Suprapubic skin (tissue), 4 donors: ENCODE measurements at places on chromosomes 1 and 21. TPM values are rescaled to one million over a fixed set of nuclear protein-coding genes. Genes with fewer than 3 reads are reported as not detected.

GRCh38 chr1:219573960-219574359 lies 38.9 kb downstream of the ZC3H11B start:
- no peak for DNase-seq

DNA sequence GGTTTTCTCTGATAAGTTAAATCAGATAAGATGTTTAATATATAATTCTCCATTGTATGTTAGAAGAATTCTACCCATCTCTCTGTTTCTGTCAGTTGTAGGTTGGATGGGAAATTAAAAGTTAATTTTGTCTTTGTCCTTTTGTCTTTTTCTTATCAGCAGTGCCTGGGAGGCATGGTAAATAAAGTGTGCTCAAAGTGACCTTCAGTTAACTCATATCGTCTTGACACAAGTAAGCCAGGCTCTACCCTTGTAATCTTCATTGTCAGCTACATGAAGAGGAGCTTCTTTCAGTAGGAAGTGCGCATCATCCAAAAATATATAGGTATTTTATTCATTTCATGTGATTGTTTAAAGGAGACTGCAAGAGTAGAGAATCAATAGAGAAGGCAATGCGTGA lies 138.9 kb upstream of the NRIP1 start:
- DNase-seq: no peak

DNA sequence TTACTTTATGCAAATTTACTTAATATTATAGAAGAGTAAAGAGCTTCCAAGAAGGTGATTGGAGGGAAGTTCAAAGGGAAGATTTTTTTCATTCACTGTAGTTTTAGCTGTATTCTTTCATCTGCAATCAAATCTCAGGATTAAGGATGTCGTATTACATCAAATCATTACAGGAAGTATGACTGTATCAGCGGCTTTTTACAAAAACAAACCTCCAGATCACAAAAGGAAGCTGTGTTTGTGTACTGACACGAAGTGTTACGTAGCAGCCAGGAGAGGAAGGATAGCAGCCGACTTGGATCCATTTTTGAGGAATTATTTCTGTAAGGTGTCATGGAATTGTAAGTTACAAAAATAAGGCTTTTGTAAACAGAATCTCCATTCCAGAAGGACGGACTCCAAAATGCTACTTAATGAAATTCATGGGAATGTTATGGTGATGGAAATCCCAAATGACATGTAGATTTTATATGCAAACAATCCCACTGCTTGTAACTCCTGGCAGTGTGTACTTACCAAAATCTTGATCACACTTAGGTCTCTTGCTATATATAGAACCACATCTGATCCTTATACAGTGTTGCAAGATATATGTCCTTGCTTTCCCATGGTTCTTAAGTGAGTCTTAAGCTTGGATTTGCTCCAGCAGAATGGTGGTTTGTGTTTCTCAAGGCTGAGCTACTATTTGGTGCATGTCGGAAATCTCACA lies 49.8 kb downstream of the KCNJ15 start:
- no peak for DNase-seq

DNA sequence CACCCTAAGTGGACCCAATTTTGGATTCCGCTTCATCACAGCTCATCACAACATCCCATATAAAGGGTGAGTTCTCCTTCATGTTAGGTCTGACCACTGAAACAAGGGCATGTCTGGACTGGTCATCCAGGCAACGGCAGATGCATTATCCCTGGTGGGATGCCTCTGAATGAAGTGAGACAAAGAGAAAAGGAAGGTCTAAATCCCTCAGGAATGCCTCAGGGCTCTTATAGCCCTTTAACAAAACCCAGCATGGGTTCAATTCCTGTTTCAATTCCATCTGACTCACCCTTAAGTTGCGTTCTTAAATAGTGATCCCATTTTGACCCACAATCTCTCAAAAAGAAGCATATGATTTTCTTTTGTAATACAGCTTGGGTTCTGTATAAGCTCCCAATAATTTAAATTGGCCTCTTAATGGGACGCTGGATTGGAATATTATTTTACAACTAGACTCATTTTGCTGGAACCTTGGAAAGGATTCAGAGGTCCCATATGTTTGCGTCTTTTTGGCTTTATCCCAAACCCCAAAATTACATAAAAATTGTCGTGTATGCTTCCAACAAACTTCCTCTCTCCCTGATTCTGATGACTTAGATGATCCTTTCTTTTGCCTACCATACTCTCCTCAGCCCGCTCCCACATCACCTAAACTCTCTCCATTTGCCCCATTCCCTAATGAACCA lies 287.4 kb upstream of the ZP4 start:
- no peak for DNase-seq

GRCh38 chr1:47452426-47452825 lies 14.6 kb downstream of the FOXD2 start:
- no peak for DNase-seq

DNA sequence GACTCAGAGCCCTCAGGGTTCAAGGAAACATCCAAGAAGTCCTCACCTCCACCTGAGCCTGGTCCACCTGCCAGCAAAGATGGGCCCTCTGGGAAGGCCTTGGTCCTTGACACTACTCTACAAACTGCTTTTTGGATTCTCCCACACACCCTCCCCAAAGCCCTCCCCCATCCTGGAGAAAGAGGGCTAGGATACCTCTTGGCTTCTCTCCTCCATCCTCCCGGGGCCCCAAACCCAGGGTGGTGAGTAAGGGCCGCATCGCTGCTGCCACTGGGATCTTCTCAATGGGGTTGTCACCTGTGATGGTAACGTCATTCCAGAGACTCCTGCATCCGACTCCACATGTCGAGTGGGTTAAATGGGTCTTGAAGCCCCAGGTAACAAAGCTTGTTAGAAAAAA lies 26.6 kb downstream of the MATN1 start:
- DNase-seq: no peak

- no peak for DNase-seq
Measured at GRCh38 chr1:201332021-201332420, 45.5 kb downstream of the TNNT2 start.

GRCh38 chr1:16019644-16020277 lies 1.9 kb upstream of the HSPB7 start:
- DNase-seq: no peak

The LPAR3 gene
- total RNA-seq: 25.1 TPM

DNA sequence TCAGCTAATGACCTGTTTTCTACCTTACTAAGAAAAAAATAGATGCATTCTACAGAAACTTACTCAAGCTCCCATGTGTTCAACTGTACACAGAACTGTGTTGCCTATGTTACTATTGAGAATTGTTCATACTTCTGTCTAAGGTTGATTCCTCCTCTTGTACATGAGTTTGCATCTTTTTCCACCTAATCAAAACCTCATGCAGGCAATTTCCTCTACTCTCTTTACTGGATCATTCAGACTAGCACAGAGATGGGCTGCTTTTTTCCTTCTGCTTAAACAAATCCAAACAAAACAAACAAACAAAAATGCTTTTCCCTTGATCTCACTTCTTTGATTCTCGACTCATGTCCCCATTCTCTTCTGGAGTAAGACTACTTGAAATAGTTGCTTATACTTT lies 58.8 kb upstream of the PTGFR start:
- DNase-seq: no peak

- no peak for DNase-seq
Measured at GRCh38 chr1:24277420-24278169, 41.6 kb upstream of the GRHL3 start.

- no peak for DNase-seq
Measured at GRCh38 chr1:226672339-226672762, 66.7 kb downstream of the ITPKB start.

The C1orf105 gene
- total RNA-seq: 0.89 TPM

The C1QC gene
- total RNA-seq: 6.5 TPM

DNA sequence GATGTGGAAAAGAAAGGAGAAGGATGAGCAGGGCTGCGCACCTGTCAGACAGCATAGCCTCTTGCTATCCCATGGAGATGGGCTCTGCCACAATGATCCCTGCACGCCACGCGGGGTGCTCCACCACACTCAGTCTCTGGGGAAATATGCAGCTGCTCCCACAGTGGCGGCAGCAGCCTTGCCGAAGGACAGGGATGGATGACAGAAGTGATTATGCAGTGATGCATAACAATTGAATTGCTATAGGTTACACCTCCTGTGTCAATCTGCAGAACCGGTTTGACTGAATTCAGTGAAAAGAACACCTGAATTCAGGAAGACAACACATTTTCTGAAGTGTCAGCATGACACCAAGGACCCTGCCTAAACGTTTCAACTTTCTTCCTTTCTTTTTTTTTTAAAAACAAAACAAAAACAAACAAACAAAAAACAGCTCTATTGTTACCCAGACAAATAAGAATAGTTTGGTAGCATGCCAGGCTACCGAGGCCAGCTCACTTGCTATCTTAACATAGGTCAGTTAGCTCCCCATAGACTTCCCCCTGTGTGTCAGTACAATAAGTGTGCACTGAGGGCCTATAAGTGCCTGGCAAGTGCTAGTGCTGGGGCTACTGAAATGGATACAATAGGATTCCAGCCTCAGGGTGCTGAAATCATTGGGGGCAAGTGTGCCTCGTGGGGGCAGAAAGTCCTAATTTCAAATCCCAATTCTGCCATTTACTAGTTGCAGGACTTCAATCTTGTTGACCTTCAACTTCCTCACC lies 127.6 kb upstream of the LMO4 start:
- no peak for DNase-seq

The SERINC2 gene
- total RNA-seq: 95.6 TPM

- DNase-seq: no peak
Measured at GRCh38 chr1:158564608-158565007, 5.8 kb downstream of the OR6P1 start.

The COG2 gene
- total RNA-seq: 24.7 TPM

GRCh38 chr1:16165073-16165364 lies 9.2 kb upstream of the EPHA2 start:
- DNase-seq: no peak

GRCh38 chr1:243420946-243421685 lies 165.3 kb downstream of the SDCCAG8 start:
- no peak for DNase-seq

The NTMT2 gene
- total RNA-seq: not detected

GRCh38 chr1:116417678-116418077 lies 44.6 kb downstream of the ATP1A1 start:
- no peak for DNase-seq

GRCh38 chr1:198499588-198499987 lies 40.9 kb downstream of the ATP6V1G3 start:
- no peak for DNase-seq

The FAM151A gene
- not detected for total RNA-seq
